ENCODE measurements at places on chromosomes 13 and 19. TPM values are rescaled to one million over a fixed set of nuclear protein-coding genes. Genes with fewer than 3 reads are reported as not detected.

DNA sequence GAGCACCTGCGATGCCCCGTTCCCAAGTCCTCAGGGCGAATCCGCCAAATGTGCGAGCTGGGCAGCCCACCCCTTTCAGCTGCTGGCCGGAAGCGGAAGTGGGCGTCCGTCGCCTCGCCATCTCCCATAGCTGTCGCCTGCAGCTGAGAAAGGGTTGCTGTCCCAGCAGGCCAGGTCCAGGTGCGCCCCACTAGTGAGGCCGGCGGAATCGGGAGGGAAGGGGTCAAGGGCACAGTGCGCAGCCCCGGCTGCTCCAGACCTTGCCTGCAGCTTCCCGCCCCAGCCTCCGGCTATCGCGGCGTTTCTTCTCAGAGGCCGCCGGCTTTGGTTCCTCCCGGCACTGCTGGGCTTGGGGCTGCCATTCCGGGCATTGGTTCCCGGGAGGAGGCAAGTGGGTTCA lies at the start of gene ZNF177:
Gene ZNF177, plus strand, starts transcription at position 109 of the 400 bp plus-strand sequence. CDS start 15,299 bp downstream, outside the sequence.
- H3K27me3 ChIP-seq: no peaks in the 10 kb centered on the region
- no peak within 1 kb of the TSS for H3K4me3 ChIP-seq
- H3K27ac ChIP-seq: no peak within 1 kb of the TSS
- H3K36me3 ChIP-seq: peaks cover 32% of the 10 kb centered on the region

- DNase-seq: no peak
- no peak overlapping the region for H3K4me3 ChIP-seq
- no peaks in the 10 kb centered on the region for H3K36me3 ChIP-seq
These were observed 574.0 kb downstream of the EFNB2 start for GRCh38 chr13:105961438-105961837.

DNA sequence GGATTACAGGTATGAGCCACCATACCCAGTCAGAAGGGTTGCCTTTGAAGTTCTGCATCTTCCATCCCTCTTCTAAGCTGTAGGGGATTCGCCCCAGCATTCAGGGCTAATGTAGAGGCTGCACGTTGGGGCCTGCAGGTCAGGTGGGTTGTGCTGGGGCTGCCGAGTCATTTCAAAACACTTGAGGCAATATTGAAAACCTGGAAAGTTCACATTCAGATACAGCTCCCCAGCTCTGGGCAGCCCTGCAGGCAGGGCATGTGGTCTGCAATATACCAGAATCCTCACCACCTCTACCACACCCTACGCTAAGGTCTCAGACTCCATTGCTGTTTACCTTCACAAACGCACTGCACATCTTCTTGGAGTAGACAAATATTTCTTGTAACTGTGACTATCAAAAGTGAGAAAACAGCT lies 24.6 kb downstream of the CCNE1 start:
- H3K4me3 ChIP-seq: no peak overlapping the region
- no peak overlapping the region for H3K27ac ChIP-seq
- no peak for DNase-seq
- no peaks in the 10 kb centered on the region for H3K27me3 ChIP-seq
- no peaks in the 10 kb centered on the region for H3K36me3 ChIP-seq
- H3K4me1 ChIP-seq: no peaks in the 10 kb centered on the region

Gene ATP1A3
- total RNA-seq: 0.09 TPM

Gene IRGQ
- total RNA-seq: 23.7 TPM

Gene ZNF699
- total RNA-seq: 8.5 TPM

Gene CGB2
- total RNA-seq: not detected

Gene JOSD2
- 9.8 TPM for total RNA-seq
